RCC 7860 (cell line): ENCODE measurements at places on chromosomes 16 and 17.

- no peak for DNase-seq
These were observed 143.4 kb upstream of the HS3ST2 start for GRCh38 chr16:22670551-22671041.

GRCh38 chr17:78898075-78898836 is 4.7 kb downstream of the CEP295NL start:
- DNase-seq: no peak

DNA sequence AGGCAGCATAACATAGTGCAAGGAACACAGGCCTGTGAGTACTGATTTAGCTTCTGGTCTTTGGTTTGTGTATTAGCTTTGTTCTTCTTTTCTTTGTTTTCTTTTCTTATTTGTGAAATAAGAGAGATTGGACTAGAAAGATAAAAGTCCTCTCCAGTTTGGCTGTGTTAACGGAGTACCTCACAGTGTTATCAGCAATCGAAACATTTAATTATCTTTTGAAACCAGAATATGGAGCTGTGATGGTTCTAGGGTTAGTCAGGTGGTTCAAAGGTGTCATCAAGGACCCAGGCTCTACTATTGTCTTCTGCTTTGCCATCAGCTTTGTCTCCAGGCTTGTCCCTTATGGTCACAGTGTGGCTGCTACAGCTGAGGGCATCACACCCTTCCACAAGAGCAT is 25.6 kb downstream of the ADORA2B start:
- no peak for DNase-seq

GRCh38 chr16:71536752-71537499 is 10.7 kb downstream of the CHST4 start:
- no peak for DNase-seq

DNA sequence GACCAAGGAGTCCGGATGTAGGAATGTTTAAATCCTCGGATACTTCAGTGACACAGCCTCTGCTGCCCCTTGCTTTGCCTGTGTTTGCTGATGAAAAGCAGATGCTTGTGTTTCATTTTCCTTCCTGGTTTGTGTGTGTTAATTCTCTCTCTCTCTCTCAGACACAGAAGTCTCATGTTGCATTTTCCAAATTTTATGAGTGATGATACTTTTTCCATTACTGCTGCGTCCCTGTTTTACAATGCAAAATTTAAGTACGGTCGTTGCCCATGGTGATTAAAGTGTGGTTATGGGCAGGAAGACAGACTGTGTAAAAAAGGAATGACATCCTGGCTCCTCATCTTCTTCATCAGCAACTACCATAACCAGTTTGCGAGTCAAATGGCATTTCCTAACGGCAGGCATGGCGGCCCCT is 5.7 kb downstream of the RMI2 start:
- DNase-seq: no peak

DNA sequence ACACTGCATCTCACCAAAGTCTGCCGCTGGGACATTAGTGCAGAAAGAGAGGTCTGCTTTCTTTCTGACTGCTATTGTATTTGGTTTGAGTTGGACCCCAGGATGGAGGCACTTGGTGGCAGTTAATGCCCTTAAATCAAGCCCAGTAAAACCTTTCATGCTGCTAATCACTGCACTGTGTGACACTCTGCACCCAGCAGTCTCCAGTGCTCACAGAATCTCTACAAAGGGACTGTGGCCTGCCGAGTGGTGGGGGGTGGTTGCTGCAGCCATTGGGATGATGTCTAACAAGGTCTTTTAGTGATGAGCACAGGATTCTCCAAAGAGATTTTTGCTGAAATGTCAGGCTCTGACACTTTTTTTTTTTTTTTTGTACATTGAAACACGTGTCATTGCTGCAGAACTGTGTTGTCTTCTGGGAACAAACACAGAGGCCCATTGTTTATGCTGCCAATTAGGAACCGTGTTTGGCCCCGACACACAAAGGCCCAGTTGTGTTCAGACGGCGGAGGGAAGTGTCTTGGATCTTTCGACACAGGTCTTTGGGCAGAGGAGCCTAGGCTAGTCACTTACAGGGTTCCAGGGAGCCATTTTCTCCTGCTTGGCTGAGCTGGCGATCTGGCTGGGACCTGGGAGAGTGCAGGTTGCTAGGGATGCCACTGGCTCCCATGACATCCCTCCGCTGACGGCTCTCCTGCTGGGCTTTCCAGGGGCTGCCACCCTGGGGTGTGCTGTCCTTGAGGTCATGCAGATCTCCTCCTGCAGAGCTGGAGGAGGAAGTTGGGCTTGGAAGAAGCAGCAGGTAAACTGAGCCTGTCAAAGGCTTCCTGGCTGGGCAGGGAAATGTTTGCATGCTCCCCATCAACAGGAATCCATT is 16.2 kb upstream of the TNRC6C start:
- no peak for DNase-seq
